Lower lobe of right lung (tissue), 2 donors: ENCODE measurements at places on chromosomes 5 and 9. TPM values are rescaled to one million over a fixed set of nuclear protein-coding genes. Genes with fewer than 3 reads are reported as not detected.

Gene PIP5K1B
- 35.9 TPM for total RNA-seq

Gene TRIP13
- total RNA-seq = 1.0 TPM

Gene PCDH12
- total RNA-seq = 14.9 TPM

Gene ZNF79
- total RNA-seq = 9.5 TPM

Gene LAMC3
- 26.4 TPM for total RNA-seq

Gene ARHGEF37
- total RNA-seq = 13.5 TPM

Gene NNT
- total RNA-seq = 70.9 TPM

Gene ADCY2
- total RNA-seq = 0.59 TPM

Gene TAF11L10
- total RNA-seq = not detected

Gene PAPPA
- 2.2 TPM for total RNA-seq

GRCh38 chr5:102857076-102857818 lies 102.1 kb downstream of the PAM start:
- no peaks in the 10 kb centered on the region for H3K4me1 ChIP-seq
- no peak overlapping the region for H3K4me3 ChIP-seq
- H3K36me3 ChIP-seq = no peaks in the 10 kb centered on the region
- H3K27me3 ChIP-seq = no peaks in the 10 kb centered on the region
- no peak for DNase-seq

- peaks cover 9% of the 10 kb centered on the region for H3K4me1 ChIP-seq
- H3K36me3 ChIP-seq = no peaks in the 10 kb centered on the region
- H3K4me3 ChIP-seq = no peak overlapping the region
- no peak for DNase-seq
- no peaks in the 10 kb centered on the region for H3K27me3 ChIP-seq
These were observed 455.6 kb upstream of the CD180 start for GRCh38 chr5:67652201-67652600.

- H3K27ac ChIP-seq = no peak overlapping the region
- H3K36me3 ChIP-seq = no peaks in the 10 kb centered on the region
- H3K4me3 ChIP-seq = no peak overlapping the region
- H3K27me3 ChIP-seq = no peaks in the 10 kb centered on the region
- no peak for DNase-seq
These were observed 35.0 kb downstream of the ACTBL2 start for GRCh38 chr5:57447658-57448057.

- no peaks in the 10 kb centered on the region for H3K27me3 ChIP-seq
- no peak overlapping the region for H3K27ac ChIP-seq
- DNase-seq = no peak
- H3K4me1 ChIP-seq = no peaks in the 10 kb centered on the region
- H3K36me3 ChIP-seq = no peaks in the 10 kb centered on the region
These were observed 319.1 kb downstream of the KIF4B start for GRCh38 chr5:155332618-155333017.

- H3K4me3 ChIP-seq = no peak overlapping the region
- no peaks in the 10 kb centered on the region for H3K4me1 ChIP-seq
- no peaks in the 10 kb centered on the region for H3K27me3 ChIP-seq
These were observed 756.1 kb downstream of the DNAH5 start for GRCh38 chr5:13188371-13188770.

DNA sequence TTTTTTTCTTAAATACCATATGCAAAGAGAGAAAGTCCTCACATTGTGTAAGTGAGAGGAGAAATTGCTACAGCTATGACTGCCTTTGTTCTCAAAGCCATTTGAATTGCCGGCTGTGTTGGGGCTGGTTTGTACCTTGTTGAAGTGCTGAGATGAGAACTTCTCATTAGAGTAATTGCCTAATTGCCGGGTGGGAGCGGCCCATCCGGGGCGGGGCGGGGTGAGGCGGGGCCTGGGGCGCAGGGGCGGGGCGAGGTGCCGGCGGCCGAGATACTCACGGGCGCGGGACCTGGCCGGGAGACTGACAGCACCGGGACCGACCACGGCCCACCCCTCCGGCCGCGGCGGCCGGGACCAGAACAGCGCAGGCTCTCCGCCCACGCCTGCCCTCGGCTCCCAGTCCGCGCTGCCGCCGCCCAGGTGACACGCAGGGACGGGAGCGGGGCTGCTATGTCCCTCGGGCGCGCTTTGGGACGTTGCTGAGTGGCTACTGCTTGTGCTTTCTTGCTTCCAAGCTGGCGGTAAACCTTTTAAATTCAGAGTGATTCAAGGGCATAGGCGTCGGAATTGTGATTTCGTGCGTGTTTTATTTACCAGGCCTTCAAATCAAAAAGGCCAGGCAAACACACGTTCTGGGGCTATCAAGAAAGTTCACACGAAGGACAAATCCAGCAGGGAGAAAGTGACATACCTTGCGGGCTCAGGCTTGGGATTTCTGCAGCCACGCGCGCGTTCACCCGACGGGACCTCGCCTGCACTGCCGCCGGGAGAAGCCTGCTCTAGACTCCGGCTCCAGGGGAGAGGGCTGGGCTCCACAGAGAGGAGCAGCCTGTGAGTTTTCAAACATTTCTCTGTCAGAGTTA lies 269.1 kb downstream of the FANCC start:
- H3K4me1 ChIP-seq = peaks cover 52% of the 10 kb centered on the region
- peak overlapping the region; percentile 83 for H3K27ac ChIP-seq
- H3K36me3 ChIP-seq = peaks cover 4% of the 10 kb centered on the region
- H3K4me3 ChIP-seq = peak overlapping the region; percentile 63
- H3K27me3 ChIP-seq = no peaks in the 10 kb centered on the region

- H3K27me3 ChIP-seq = no peaks in the 10 kb centered on the region
- no peaks in the 10 kb centered on the region for H3K36me3 ChIP-seq
- peak; percentile 75 for DNase-seq
- no peak overlapping the region for H3K27ac ChIP-seq
These were observed 66.5 kb upstream of the HSPA9 start for GRCh38 chr5:138641547-138642298.

GRCh38 chr9:117218951-117219350 lies 195.9 kb downstream of the ASTN2 start:
- no peak overlapping the region for H3K27ac ChIP-seq
- no peak overlapping the region for H3K4me3 ChIP-seq
- no peaks in the 10 kb centered on the region for H3K27me3 ChIP-seq
- H3K36me3 ChIP-seq = no peaks in the 10 kb centered on the region
- DNase-seq = no peak
- H3K4me1 ChIP-seq = no peaks in the 10 kb centered on the region

GRCh38 chr5:65867542-65868195 lies 58.7 kb upstream of the ERBIN start:
- no peak overlapping the region for H3K27ac ChIP-seq
- H3K27me3 ChIP-seq = no peaks in the 10 kb centered on the region
- H3K36me3 ChIP-seq = no peaks in the 10 kb centered on the region
- H3K4me3 ChIP-seq = no peak overlapping the region
- no peak for DNase-seq

- H3K27me3 ChIP-seq = peaks cover 11% of the 10 kb centered on the region
- no peak for DNase-seq
- peak overlapping the region; percentile 4 for H3K27ac ChIP-seq
- H3K4me1 ChIP-seq = peaks cover 36% of the 10 kb centered on the region
These were observed 1.6 kb upstream of the DBN1 start for GRCh38 chr5:177474846-177475562.

DNA sequence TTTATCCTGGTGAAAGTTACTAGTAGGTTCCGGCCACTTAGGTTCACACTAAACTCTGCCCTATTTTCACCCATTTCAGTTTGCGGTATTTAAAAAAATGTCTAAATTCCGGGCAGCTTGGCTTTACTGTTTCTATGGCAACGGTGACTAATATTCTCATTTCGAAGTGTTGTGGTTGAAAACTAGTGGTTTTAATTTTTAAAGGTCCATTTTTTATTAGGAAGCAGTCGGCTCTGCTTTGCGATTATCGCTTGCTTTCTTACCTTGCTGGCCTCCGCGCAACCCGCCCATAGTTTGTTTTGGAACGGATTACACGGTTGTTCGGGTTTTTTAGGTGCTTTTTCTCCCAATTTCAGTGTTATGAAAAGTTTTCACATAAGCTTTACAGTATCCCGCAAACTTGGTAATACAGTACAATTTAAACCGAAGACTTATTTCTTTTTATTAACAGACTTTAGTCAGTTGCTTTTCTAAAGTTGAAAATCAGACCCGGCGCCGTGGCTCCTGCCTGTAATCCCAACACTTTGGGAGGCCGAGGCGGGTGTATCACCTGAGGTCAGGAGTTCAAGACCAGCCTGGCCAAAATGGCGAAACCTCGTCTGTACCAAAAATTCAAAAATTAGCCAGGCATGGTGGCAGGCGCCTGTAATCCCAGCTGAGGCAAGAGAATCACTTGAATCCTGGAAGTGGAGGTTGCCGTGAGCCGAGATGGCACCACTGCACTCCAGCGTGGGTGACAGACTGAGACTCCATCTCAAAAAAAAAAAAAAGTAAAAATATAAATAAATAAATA lies 1.6 kb downstream of the KDM4C start:
- H3K36me3 ChIP-seq = no peaks in the 10 kb centered on the region
- no peaks in the 10 kb centered on the region for H3K27me3 ChIP-seq
- peak overlapping the region; percentile 96 for H3K4me3 ChIP-seq

GRCh38 chr9:123364241-123364824 lies 8.3 kb downstream of the CRB2 start:
- no peaks in the 10 kb centered on the region for H3K36me3 ChIP-seq
- DNase-seq = no peak
- peaks cover 13% of the 10 kb centered on the region for H3K27me3 ChIP-seq
- no peak overlapping the region for H3K4me3 ChIP-seq
- H3K27ac ChIP-seq = no peak overlapping the region

DNA sequence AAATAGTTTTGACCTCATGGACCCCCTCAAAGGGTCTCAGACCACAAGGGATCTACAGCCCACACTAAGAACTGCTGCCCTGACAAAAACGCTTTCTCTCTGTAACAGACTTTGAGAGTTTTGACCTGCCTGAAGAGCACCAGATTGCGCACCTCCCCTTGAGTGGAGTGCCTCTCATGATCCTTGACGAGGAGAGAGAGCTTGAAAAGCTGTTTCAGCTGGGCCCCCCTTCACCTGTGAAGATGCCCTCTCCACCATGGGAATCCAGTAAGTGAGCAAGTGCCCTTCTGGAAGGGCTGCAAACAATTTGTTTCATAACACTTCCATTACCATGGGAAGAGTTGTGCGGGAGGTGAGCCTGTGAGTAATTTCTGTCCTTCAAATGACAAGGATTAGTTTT lies 6.0 kb downstream of the PTTG1 start:
- no peaks in the 10 kb centered on the region for H3K27me3 ChIP-seq
- H3K36me3 ChIP-seq = no peaks in the 10 kb centered on the region
- H3K4me1 ChIP-seq = peaks cover 3% of the 10 kb centered on the region
- no peak overlapping the region for H3K4me3 ChIP-seq
- peak; percentile 70 for DNase-seq

DNA sequence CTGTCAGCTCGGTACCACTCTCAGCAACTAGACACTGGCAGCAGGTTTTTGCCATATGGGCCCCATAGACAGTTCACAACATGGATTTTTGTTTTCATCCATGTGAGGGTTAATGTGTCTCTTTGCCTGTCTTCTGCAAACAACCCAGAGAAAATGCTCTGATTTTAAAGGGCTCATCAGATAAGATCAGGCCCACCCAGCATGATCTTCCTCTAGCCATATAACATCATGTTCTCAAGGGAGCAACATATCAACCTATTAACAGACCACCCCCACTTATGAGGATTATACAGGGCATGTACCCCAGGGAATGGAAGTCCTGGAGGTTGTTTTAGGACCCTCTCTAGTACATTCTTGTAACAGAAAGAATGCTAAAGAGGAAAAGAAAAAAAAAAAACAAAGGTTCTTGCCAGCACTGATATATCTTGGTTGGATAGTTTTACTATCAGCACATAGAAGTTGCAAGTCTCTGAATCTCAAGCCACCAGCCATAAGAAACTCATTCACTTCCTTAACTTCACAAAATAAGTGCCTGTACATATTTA lies 1015.1 kb downstream of the TLE4 start:
- no peaks in the 10 kb centered on the region for H3K4me1 ChIP-seq
- no peak for DNase-seq
- no peaks in the 10 kb centered on the region for H3K27me3 ChIP-seq
- no peak overlapping the region for H3K4me3 ChIP-seq
- H3K36me3 ChIP-seq = no peaks in the 10 kb centered on the region
- H3K27ac ChIP-seq = no peak overlapping the region

DNA sequence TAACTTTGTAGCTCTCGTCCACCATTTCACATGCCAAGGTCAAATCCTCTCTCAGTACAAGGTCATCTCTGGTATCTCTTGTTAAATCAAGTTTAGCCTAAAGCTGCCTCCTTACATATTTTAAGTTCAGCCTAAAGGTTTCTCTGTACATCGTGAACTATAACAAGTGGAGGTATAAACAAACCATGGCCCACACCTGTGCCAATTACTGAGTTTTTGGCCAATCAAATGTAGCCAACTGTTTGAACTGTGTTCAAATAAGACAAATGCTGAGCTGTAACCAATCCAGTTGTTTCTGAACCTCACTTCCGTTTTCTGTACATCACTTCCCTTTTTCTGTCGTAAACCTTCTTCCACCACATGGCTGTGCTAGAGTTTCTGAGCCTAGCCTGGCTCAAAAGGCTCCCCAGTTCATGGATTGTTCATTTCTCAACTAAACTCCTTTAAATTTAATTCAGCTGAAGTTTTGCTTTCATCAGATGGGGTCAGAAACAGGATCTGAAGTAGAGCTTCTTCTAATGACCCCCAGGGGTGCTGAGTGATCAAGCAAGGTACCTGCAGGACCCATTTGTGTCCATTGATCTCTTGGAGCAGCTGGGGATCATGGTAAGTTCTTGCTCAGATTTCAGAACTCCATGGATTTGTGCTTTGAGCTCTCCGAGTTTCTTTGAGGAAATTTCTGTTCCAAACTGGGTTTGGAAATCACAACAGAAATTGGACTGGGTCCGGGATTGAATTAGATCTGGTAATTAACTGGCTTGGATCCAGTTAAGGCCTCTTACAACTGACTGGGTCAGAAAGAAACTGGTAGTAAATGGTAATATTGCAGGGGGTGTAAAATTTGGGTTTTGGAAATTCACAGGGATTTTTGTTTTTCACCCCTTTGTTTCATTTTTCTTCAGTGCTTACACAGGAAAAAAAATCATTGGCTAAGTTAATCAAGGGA lies 11.0 kb upstream of the NANS start:
- H3K36me3 ChIP-seq = no peaks in the 10 kb centered on the region
- H3K27ac ChIP-seq = peak overlapping the region; percentile 14
- peak overlapping the region; percentile 28 for H3K4me3 ChIP-seq

- no peaks in the 10 kb centered on the region for H3K36me3 ChIP-seq
- H3K27me3 ChIP-seq = no peaks in the 10 kb centered on the region
- H3K27ac ChIP-seq = no peak overlapping the region
- DNase-seq = no peak
These were observed 38.7 kb downstream of the SCAMP1 start for GRCh38 chr5:78399116-78399515.

DNA sequence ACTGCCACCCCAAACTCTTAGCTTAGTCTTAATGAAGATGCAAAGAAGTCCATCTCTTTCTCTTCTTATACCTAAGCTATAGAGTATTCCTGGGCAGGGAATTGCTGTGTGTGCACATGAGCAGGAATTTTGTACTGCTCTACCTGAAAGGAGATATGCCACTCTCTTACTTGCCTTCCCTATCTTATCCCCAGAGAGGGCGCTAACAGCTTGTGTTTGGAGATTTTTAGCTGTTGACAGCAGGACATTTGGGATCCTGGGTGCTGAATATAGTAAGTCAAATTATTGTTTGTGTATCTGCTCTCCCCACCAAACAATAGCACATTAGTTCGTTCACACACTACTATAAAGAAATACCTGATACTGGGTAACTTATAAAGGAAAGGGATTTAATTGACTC lies 159.5 kb downstream of the GABRG2 start:
- no peak overlapping the region for H3K4me3 ChIP-seq
- H3K36me3 ChIP-seq = no peaks in the 10 kb centered on the region
- DNase-seq = no peak
- no peak overlapping the region for H3K27ac ChIP-seq
- H3K4me1 ChIP-seq = no peaks in the 10 kb centered on the region
- H3K27me3 ChIP-seq = no peaks in the 10 kb centered on the region
